Activated CD4-positive, alpha-beta T cell treated with anti-CD3 and anti-CD28 coated beads, Interleukin-2, amount 10 ng/mL, durations not matched to agents 24 days and 14 days (primary cell): ENCODE measurements at places on chromosomes 16 and 17. TPM values are rescaled to one million over a fixed set of nuclear protein-coding genes. Genes with fewer than 3 reads are reported as not detected.
A peak's percentile ranks its signal among the peaks of the same experiment; 100 is the strongest.

- no peaks in the 10 kb centered on the region for H3K4me1 ChIP-seq
- no peak overlapping the region for H3K27ac ChIP-seq
- no peak overlapping the region for H3K4me3 ChIP-seq
- no peak for DNase-seq
- no peaks in the 10 kb centered on the region for H3K36me3 ChIP-seq
Observed at GRCh38 chr16:57637424-57637823, 9.0 kb downstream of the ADGRG1 start.

Gene MBTPS1
- 49.6 and 52.3 TPM in 2 replicates for total RNA-seq

Gene TLCD3B
- 1.5 and 1.8 TPM in 2 replicates for total RNA-seq

Gene TNP2
- not detected in 2 replicates for total RNA-seq

GRCh38 chr16:53457670-53458069, 23.4 kb downstream of the RBL2 start:
- peak overlapping the region; percentile 88 for H3K27ac ChIP-seq
- peak; percentile 95 for DNase-seq
- peaks cover 73% of the 10 kb centered on the region for H3K4me1 ChIP-seq
- H3K4me3 ChIP-seq = peak overlapping the region; percentile 79

GRCh38 chr17:1108765-1109605, 70.8 kb downstream of the ABR start:
- peaks cover 31% of the 10 kb centered on the region for H3K4me1 ChIP-seq
- peak overlapping the region; percentile 92 for H3K27ac ChIP-seq
- DNase-seq = peak; percentile 92
- H3K4me3 ChIP-seq = peak overlapping the region; percentile 88
- H3K36me3 ChIP-seq = peaks cover 13% of the 10 kb centered on the region
- no peaks in the 10 kb centered on the region for H3K27me3 ChIP-seq

DNA sequence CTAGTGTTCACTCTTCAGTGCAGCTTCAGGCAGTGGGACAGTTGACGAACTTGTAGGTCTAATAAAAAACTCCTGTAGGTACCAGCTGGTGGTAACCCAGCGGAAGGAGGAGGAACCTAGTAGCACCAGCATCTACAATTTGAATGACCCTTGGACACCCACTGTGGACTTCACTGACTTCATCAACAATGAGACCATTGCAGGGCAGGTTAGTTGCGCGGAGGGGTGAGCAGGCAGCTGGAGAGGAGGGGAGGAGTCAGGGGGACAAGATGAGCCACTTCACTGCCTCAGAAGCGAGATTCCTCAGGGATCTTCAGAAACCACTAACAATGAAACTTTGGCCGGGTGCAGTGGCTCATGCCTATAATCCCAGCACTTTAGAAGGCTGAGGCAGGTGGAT, 22.3 kb downstream of the AOC3 start:
- peaks cover 4% of the 10 kb centered on the region for H3K27me3 ChIP-seq
- no peak overlapping the region for H3K4me3 ChIP-seq
- H3K27ac ChIP-seq = no peak overlapping the region
- H3K36me3 ChIP-seq = no peaks in the 10 kb centered on the region
- DNase-seq = no peak

DNA sequence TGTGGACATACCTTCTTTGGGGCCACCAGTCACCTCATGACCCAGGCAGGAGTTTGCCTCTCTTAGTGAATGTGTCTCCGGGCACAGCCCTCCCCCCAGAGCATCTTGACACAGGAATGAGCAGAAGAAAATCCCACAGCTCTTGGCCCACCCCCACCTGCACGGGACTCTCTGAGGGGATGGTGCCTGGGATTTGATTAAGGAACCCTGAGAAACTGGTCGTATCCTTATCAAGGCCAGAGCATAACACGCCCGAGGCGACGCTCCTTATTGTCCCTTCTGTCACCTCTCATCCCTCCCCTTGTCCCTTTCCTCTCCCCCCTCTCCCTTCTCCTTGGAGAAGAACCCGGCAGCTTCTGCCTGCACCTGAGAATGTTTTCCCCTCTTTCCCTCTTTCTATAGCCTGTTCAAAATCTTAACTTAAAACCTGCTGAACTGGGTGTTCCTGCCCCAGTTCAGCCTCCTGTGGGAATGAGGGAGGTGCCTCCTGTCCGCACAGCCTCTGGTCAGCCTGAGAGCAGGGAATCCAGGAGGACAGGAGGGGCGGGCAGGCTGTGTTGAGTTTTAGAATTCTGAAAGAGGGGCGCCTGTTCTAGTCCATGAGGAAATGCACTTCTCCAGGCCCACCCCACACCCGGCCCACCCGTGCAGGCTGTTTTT, 140.7 kb upstream of the PLCG2 start:
- peaks cover 37% of the 10 kb centered on the region for H3K4me1 ChIP-seq
- H3K27me3 ChIP-seq = no peaks in the 10 kb centered on the region
- H3K36me3 ChIP-seq = no peaks in the 10 kb centered on the region
- DNase-seq = no peak
